ENCODE measurements at places on chromosomes 12 and 14.

DNA sequence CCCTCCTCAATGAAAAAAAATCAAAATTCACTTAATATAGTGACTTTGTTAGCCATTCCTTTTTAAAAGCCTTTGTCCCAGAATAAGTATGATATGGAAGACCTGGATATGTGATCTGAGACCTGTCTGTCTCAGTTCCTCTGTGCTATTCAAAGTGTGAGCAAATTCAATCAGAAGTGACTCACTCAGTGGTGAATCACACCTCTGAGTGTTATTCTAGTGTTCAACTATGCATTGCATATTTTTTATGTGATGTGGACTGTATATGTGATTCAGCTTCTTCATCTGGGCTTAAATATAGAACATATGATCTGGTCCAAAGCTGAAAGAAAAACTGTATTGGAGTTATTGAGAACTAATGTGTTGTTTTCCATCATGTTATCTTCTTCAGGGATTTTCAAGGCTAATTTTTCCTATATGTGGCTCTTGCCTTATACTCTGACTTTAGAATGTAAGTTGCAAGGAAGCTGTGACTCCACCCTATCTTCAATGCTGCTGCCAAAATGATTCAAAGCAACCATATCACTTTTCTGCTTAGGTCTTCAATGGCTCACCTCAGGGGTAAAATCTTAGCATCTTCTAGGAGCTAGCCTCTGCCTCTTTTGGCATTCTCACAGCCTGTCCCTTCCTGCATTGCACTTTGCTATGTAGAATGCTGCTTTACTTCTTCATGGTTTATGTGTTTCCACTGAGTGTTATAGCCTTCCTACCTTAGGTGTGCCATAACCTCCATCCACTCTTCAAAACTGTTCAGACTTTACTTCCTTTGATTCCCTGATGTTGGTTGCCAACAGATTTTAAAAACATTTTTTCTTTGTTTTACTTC, 169.8 kb downstream of the OTOGL start:
- no peak for DNase-seq

- DNase-seq, result no peak
Observed at GRCh38 chr14:99562856-99563748, 40.9 kb downstream of the CCDC85C start.

- peak; percentile 12 for DNase-seq
Observed at GRCh38 chr12:112906712-112907414, at the start of gene OAS1. Gene OAS1, plus strand, starts transcription at chr12:112906962. Its CDS starts 78 bp downstream, at chr12:112907040.

DNA sequence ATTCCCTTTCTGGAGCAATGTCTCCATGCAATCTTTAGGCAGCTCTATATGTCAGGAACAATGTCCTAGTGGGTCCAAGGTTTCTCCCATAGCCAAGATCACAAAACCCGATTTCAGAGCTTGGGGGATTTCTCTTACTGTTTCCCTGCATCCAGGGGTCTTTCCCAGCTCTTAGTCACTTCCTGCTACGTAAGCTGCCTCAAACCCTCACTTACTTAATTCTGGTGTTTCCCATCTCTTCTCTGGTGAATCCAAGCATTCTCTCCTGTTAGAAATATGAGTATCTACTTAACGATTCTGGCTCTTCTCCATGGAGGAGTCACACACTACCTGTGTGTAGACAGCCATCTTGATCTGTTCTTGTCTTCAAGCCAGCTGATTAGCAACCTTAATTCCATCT, 80.0 kb downstream of the IFNG-AS1 start:
- no peak for DNase-seq

- no peak for DNase-seq
Observed at GRCh38 chr14:90778571-90779255, 37.5 kb downstream of the TTC7B start.
